Hepatocyte (in vitro differentiated cells): ENCODE measurements at places on chromosomes 2 and 18.

DNA sequence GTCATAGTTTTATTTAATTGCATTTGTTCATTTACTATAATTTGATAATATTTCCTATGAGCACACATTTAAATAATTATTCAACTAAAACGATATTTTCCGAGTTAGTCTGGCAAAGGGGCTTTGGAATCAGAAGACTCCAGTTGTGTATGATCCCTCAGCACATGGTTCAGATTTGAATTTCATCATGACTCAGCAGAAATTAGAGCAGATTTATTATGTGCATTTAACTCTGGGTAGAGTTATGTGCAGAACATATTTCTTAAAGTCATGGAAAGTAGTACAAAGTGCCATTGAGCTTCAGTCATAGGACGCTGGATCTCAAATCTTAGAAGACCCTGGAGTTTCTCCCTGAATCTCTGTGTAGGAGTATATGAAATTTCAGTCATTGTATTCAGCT, 106.7 kb downstream of the ADCYAP1 start:
- DNase-seq = no peak

GRCh38 chr2:24984912-24985311, 13.2 kb upstream of the DNAJC27 start:
- peak; percentile 71 for DNase-seq

GRCh38 chr2:112784199-112785189, at the start of gene IL1A:
Gene IL1A (minus strand): TSS chr2:112784493. CDS start chr2:112783770, 723 bp downstream.
- DNase-seq = peak; percentile 71

DNA sequence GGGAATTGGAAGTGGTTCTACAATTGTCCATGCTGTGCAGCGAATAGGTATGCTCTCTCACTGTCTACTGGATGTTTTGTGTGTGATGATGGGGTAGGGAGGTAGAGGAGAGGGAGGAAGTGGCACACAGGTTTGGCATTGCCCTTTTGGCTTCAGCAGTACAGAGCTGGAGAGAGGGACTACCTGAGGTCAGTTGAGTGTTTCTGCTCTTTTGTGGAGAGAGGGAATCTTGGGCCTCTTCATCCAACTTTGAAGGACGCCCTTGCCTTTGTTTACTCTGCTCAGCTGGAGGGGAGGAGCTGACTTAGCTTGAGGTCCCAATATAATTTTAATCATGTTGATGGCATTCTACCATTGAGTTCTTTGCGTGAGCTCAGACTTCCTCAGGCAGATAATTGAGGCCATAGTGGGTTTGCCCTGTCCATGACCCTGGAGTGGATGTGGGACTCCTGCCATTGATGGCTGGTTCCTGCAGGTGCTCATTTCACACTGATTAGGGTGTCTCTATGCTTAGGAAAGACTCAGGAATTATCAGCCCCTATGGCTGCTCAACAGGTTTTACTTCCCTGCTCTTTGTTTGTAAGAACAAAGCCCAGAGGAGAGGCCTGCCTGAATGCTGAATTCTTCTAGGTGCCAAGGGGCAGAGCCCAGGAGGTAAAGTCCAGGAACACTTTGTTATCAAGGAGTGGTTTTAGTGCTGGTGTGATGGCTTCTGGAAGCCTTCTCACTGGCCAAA, 7.2 kb downstream of the RPIA start:
- peak; percentile 50 for DNase-seq

DNA sequence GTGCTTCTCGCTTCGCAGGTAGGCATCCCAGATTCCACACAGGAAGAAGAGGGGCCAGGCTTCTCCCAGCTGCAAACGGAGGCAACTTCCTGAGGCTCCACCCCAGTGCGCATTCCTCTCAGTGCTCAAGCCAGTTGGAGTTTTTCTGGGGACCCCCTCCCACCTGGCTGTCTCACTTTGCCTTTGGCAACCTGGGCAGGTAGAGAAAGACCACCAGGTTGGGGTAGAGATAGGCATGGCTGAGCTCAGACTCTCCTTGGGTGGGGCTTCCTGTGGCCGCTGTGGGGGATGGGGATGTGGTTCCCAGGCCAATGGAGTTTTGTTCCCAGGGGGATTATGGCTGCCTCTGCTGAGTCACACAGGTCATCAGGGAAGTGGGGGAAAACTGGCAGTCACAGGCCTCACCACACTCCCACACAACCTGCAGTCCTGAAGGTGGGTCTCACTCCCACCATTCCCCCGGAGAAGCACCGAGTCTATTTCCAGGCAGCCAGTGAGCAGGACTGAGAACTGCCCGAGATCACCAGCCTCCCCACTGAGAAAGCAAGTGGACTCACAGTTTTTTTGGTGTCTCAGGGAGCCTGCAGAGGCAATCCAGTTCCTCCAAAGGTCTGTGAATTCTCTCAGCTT, 38.1 kb downstream of the SLC39A10 start:
- DNase-seq = no peak

DNA sequence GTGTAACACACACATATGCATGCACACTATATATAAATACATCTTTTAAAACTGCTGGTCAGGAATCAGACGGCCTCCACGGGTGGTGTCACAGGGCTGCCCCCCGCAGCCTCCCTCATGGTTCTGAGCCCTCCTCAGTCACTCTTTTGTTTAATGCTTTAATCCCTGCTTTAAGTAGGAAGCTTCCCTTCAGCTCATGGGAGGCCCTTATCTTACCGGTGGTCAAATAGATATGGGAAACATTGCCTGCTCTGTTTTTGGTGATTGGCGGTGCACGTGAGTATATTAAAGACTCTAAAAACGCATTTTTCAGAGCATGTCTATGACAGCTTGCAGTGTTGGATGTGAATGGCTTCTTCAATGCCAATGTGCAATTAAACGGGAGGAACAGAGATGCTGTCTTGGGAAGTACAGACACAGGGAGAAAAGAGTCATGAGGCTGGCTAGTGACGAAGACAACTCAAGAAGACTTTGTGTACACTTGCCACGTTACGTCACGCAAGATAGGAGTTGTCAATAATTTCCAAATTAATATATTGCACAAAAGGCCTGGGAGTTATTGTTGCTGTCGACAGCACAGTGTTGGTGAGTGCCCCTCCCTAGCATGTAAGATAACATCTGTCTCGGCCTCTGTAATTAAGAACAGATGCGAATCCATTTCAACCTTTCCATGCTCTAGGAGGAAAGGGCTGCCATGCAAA, 23.3 kb downstream of the GNLY start:
- no peak for DNase-seq

DNA sequence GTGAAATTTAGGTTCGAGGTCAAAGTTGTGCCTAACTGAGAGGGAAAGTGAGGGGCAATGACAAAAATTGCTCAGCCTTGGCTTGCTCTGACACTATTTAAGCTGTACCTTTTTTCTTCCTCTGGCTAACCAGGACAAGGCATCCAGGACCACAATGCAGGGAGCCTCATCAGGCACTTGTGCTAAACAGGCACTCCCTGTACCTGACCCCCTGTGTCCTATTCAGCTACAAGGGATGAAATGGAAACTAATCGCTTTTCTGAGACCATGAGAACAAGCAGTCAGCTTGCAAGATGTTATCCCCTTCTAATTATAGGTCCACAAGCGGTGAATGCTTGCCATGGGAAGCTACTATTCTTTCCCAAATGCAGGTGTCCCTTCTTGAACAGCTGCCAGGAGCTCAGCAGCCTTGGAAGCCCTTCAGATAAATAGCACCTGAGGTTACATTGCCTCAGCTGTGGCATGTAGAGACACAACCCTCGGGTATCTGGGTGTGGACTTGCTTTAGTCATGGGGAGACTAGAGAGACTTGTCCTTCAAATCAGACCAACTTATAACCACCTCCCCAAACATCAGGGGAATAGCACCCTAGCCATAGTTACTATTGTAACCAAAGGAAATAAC, 19.1 kb upstream of the ITGA6 start:
- no peak for DNase-seq

- no peak for DNase-seq
Observed at GRCh38 chr2:516944-517343, 160.3 kb downstream of the TMEM18 start.

GRCh38 chr2:236745420-236746210, 176.0 kb downstream of the ACKR3 start:
- peak; percentile 78 for DNase-seq

- DNase-seq = no peak
Observed at GRCh38 chr18:38571651-38572050, 1006.1 kb upstream of the CELF4 start.

DNA sequence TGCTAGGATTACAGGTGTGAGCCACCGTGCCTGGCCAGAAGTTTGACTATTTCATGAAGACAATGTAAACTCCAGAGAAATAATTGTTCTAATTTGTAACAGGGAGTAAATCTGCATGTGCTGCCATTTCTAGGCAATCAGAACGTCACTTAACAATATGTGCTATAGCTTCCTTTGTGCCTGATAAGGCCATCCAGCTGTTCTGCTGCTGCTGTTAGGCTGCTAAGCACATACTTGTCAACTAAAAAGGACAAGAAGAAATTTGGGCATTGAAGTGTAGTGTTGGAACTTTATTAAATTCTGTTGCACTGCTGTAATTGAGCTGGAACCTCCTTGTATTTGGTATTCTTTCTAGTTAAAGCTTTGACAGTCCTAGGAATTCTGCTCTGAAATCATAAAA, 57.1 kb downstream of the KIAA1328 start:
- no peak for DNase-seq

GRCh38 chr18:74507097-74507881, 11.1 kb downstream of the CNDP2 start:
- no peak for DNase-seq

DNA sequence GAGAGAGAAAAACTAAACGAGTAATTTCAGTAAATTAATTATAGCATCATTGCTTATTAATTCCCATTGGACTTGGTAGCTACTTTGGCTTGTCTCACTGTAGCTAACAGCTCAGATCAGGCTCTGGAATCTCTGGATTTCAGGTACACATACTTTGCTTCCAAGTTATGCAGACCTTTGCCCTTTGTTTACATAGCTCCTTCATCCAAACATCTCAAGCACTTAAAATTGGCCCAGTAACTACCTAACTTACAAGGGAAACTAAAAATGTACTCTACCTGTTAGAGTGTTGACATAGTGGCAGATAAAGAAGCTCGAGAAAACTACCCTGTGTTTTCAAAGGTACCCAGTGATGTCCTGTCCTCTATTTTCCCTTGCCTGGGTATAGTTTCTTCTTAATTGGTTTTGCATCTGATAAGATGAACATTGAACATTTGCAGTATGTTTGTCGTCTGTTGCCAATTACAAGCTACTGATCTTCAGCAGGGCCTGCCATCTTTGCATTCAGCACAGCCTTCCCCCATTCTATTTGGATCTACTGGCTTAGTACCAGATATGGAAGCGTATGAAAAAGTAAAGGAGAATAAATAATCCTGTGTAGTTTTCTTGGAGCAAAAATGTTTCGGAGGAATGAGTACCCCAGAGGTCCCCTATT, 601.5 kb upstream of the FANCL start:
- DNase-seq = no peak

DNA sequence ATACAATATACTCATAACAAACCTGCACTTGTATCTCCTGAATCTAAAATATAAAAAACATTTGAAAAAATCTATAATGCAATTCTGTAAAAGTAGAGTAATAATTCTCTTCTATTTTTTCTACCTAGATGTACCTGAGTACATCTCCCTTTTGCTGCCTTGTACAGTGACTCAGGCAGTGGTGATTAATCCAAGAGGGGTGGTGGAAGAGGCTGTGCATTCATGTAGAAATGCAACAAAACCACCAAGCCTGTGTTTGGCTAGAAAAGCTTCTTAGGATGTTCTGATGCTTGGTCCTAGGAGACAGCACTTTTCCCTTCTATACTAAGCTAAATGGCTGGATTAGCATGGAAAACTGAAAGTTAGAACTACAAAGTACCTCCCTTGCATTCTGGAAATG, 245.8 kb downstream of the DPP10 start:
- DNase-seq = no peak
